ENCODE measurements at places on chromosomes 7 and 10.

- no peak for DNase-seq
These were observed 149.6 kb downstream of the TCF7L2 start for GRCh38 chr10:113099431-113100183.

GRCh38 chr7:21326241-21326640 is 101.6 kb upstream of the SP4 start:
- DNase-seq = no peak

- DNase-seq = no peak
These were observed 551.0 kb upstream of the FOXK1 start for GRCh38 chr7:4131063-4131462.

- peak; percentile 6 for DNase-seq
These were observed 481.6 kb downstream of the SH2D4B start for GRCh38 chr10:81019029-81019890.

DNA sequence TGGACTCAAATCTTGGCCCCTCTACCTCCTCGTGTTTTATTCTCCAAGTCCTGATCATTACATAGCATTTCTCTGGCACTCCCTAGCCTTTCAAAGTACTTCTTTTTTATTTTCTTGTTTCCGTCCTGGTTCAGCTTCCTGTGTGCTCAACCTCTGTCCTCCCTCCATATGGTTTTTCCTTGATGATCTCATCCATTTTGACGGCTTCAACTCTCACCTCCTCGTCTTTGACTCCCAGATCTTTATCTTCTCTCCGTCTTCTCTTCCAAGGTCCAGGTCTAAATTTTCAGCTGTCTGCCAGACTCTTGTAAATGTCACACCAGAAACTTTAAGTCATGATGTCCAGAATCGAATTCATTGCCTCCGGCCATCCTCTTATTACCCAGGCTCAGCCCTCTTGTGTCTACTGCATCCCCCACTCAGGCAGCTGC is 23.3 kb upstream of the GFRA1 start:
- no peak for DNase-seq

DNA sequence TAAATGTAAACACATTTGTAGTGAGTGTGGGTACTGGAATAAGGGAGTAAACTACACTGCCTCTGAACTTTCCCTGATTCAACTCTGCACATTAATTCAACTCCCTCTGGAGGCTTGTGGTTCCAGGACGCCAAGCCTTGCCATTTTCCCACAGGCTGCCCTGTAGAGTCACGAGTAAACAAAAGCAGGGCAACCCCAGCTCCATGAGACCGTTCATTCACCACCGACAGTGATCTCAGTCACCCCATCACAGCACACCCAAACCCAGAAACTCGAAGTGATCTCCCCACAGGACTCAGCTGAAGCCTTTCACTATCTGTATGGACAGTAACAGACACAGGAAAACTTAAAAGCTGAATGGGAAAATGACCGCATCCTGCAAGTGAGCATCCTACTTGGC is 218.8 kb upstream of the FRMD4A start:
- no peak for DNase-seq

- no peak for DNase-seq
These were observed 46.2 kb downstream of the CAV1 start for GRCh38 chr7:116571037-116571436.

DNA sequence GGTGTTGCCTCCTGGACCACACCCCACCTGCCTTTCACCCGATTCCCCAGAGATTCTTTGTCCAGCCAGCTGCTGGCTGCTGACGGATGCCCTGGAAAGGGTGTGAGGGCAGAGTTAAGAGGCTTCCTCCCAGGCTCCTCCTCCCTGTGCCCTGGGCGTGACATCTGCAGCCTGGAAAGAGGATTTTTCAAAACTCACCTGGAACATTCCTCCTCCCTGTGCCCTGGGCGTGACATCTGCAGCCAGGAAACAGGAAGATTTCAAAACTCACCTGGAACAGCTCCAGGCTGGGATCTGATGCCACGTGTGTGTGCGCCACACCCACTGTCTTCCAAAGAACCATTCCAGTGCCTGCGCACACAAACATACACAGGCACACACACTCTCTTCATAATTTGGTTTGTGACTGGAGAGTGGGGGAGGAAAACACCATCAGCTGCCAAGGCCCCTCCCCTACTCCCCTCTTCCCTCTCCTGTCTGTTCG is 5.2 kb downstream of the MARVELD1 start:
- DNase-seq = no peak

- DNase-seq = no peak
These were observed 78.4 kb upstream of the LEP start for GRCh38 chr7:128162666-128163065.

- DNase-seq = no peak
These were observed 53.9 kb upstream of the CREB5 start for GRCh38 chr7:28358423-28358868.

- no peak for DNase-seq
These were observed 17.2 kb upstream of the C10orf53 start for GRCh38 chr10:49662169-49662830.

- DNase-seq = no peak
These were observed 19.3 kb downstream of the IQCE start for GRCh38 chr7:2577914-2578680.

GRCh38 chr7:39746103-39746819 is 122.9 kb downstream of the RALA start:
- DNase-seq = peak; percentile 36

DNA sequence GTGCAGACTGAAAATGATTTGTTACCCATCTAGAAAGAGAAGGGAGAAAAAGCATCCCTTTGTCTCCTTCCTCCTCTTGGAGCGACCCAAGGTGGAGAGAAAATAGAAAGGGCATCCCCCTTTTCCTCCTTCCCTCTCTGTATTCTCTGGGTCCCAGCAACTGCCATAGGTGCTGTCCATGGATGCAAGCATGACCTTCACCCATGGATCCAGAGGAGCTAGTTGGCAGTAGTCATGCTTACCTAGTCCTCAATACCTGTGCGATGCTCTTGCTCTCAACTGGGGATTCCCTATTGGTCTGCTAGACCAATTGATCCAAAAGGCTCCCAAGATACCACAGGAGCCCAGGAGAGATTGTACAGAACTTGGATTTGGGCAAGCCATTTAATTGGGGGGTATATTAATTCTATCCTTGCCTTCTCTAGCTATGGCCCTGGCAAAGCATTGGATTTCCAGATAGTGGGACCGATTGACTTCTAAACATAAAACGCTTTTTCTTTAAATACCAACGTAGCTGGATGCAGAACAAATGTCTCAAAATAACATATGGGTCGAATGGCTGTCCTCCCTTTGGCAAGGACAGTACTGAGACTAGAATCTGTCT is 547.8 kb upstream of the IGFBP3 start:
- no peak for DNase-seq

DNA sequence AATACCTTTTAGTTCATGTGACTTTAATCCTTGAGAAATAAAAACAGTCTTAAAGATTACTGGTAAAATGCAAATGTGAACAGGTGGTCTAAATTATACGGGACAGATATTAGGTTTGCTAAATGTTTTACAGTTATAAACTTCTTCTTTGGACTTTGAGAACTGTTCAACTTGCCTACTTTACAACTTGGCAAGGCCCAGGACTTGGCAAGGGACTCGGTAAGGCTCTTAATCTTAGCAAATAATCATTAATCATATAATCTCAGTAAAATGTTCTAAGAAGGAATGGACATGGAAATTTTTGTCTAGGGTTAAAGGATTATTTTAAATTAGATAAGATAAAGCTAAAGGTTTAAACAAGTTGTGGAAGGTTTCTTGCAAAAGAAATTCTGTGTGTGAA is 4.8 kb upstream of the UBE2D4 start:
- no peak for DNase-seq

GRCh38 chr7:129989466-129989865 is 36.7 kb upstream of the UBE2H start:
- DNase-seq = no peak

- DNase-seq = no peak
These were observed 71.2 kb upstream of the FOXK1 start for GRCh38 chr7:4610768-4611467.

- no peak for DNase-seq
These were observed 69.9 kb upstream of the FOXK1 start for GRCh38 chr7:4612237-4612636.

- no peak for DNase-seq
These were observed 27.9 kb upstream of the CHCHD3 start for GRCh38 chr7:133109816-133110215.

DNA sequence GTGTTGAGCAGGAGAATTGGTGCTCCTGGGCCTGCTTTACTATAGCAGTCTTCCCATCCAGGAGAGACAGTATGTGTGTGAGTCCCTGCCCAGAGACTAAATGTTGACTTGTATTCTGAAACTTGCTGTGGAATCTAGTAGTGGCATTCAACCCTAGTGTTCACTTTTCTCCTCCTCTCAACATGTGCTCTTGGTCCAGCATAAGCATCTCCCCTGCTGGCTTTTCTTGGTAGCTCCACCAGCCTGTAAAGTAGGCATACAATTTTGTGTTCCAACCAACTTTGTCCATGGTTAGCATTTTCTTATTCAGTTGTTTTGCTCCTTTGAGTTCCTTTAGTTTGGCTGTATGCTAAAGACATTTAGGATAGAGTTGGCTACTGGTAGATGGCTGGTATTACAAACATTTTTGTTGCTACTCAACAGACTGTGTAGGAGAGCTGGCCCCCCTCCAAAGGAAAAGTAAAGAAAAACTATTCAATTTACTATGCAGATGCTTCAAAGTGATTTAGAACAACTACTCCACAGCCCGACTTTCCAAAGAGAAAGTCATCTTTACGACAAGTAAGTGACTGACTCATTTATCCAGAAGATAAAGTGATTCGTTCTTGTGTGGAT is 46.0 kb downstream of the ASB4 start:
- DNase-seq = no peak

GRCh38 chr7:23377134-23377533 is 78.0 kb downstream of the MALSU1 start:
- DNase-seq = no peak

- DNase-seq = no peak
These were observed 111.6 kb downstream of the NKX6-2 start for GRCh38 chr10:132674311-132674710.

DNA sequence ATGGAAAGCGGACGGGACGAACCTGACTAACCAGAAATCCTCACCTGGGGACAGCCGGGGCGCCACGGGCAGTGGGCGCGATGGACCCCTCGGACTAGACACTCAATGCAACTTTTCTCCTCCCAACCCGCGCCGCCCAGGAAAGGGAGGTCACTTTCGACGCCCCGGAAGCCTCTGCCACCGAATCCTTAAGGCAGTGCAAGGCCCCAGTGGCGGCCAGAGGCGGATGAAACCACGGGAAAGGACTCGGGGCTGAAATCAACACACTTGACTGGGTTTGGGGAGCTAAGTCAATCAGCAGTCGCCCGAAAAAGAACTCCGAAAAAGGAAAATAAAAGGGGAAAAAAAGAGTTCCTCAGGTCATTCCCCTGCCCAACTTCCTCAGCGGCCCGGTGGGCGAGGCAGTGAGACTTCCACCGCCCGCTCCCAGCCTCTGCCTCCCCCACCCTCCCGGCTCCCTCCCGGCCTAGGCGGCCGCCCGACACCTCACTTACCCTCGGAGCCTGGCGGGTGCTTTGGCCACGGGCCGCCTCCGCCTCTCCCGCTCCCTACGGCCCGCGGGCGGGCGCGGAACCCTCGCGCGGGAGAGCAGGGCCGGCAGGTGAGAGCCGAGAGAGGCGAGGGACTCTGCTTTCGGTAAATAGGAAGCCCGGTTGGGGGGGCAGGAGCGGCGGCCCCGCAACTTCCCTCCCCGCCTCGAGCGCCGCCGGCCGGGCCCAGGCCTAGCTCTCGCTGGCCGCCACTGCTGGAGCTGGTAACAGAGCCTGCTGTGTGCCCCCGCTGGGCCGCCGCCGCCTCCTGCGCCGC is 518 bp downstream of the WAPL start:
- peak; percentile 24 for DNase-seq

GRCh38 chr10:116848944-116849247 is 403 bp upstream of the ENO4 start:
- no peak for DNase-seq

DNA sequence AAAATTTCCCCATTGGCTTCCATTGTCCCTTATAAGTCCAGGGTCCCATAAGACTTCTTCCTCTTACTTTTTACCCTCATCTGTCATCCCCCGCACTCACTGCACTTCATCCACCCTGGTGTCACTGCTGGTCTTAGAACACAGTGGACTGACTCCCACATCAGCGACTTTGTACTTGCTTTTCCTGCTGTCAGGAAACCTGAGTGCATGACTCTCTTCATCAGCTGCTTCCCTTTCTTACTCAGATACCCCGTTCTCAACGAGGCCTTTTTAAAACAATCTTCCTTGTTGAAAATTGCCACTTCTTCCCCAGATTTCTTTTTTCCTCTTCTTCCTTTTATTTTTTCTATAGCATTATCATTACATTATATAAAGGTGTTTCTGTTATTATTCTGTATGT is 305.4 kb downstream of the SDK1 start:
- DNase-seq = no peak

DNA sequence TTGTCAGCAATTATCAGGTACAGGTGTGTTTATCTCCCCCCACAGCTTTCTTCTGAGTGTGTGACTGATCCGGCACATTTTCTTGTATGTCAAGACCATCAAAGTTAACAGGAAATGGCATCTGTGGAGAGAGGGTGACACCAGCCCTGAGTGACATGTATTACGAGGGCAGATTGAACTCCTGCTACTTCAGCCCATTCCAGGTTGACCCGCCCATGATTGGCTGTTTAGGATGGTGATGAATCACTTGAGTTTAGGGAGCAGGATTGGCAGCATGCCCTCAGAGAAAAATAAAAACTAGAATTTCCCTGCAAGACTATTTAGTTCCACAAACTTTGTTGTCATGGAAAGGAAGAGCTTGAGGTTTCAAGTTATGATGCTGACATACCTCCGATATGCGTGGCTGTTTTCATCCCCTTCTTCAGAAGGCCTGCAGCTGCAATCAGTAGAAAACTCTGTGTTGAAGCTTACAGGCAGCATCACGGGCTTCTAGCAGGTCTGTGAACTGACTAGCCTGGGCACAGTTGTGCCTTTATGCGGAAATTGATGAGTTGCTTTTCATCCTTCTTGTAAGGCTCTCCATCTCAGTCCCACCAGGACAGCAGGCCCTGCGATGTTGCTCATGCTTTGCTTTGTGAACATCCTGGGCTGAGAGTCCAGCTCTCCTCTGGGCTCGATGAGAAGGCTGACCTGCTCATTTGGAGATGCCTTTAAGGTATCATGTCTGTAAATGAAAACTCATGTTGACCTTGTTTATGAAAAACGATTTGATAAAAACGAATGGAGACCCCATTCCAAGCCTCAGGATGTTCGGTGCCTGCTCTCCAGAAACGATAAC is 8.0 kb upstream of the CELF2 start:
- DNase-seq = no peak

DNA sequence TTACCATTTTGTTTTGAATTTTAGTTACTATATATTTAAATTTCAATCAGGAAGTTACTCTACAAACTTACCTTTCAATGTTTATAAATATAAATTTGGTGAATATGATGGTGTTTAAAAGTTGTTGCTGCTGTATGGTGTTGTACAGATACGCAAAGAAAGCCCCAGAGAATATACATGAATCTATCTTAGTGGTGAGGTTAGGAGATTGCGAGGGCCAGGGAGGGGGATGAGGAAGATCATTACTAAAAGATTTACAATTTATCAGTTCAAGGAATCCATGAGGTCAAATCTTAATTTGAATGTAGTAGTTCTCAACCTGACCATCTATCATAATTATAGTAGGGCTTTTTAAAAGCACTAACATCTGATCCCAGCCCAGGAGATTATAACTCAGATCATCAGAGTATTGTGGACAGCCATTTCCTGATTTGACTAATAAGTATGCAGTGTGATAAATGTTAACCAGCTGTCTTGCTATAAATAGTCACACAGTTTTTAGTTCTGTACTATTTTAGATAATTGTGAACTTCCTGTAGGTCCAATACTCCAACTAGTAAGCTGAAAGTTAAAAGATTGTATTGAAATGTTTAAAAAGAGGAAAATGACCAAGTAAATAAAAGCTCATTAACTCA is 23.6 kb downstream of the FAM3C start:
- DNase-seq = no peak

All from activated CD4-positive, alpha-beta T cell treated with anti-CD3 and anti-CD28 coated beads, Interleukin-2, amount 50 U/mL, for 24 hours (primary cell).